Right lobe of liver (tissue), 6 donors: ENCODE measurements at places on chromosomes 4 and X.

- no peak for DNase-seq
These were observed 185.4 kb downstream of the OR13H1 start for GRCh38 chrX:131729295-131729694.

DNA sequence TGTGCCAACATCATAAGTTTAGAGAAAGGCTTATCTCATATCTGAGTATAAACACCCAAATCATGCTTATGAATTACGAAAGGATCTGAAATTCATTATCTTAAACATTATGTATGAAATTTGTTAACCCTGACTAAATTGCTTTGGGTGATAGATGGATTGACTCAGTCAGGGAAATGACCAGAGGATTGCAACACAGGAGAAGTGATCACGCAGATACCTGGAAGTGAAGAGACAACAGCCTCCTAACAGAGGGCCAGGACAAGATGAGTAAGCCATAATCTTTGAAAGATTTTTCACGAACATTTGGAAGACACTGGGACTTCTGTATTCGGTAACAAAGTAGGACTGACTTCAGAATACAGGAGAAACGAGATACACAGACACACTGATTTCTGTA lies 363.4 kb downstream of the DMD start:
- no peak for DNase-seq

DNA sequence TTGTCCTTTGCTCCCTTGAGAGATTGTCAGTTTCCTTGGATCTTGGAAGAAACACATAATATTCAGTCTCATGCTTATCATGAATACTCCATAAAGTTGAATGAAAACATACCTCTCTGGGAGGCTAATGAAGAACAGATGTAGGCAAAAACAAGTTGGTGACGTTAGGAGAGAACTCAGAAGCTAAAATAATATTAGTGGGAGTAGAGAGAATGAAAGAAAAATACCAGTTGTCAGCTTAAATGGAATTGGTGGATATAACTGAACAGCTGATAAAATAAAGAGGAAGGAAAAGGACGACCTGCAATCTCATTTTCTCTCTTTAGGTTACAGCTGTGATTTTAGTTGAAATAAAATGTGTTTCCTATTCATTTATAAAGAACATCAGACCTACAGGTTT lies 124.8 kb downstream of the SNCA start:
- no peak for DNase-seq

- DNase-seq = no peak
These were observed 46.8 kb upstream of the NDST3 start for GRCh38 chr4:117987464-117987863.

DNA sequence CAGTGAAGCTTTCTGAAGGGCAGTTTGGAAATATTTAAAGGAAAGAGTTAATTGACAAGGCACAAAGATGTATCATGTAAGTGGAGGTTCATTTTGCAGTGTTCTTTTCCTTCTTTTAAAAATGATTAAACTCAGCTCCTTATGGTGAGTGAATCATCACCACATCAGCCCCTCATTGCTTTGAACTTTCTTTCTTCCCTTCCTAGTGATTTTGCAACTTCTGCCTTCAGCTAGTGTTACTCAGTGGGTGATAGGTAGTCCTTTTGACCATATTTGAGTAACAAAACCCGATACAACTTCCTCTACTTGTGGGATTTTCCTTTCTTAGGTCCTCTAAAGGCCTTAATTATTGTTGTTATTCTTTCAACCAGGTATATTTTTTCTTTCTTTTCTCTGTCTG lies 8.2 kb downstream of the ZCCHC4 start:
- DNase-seq = no peak

DNA sequence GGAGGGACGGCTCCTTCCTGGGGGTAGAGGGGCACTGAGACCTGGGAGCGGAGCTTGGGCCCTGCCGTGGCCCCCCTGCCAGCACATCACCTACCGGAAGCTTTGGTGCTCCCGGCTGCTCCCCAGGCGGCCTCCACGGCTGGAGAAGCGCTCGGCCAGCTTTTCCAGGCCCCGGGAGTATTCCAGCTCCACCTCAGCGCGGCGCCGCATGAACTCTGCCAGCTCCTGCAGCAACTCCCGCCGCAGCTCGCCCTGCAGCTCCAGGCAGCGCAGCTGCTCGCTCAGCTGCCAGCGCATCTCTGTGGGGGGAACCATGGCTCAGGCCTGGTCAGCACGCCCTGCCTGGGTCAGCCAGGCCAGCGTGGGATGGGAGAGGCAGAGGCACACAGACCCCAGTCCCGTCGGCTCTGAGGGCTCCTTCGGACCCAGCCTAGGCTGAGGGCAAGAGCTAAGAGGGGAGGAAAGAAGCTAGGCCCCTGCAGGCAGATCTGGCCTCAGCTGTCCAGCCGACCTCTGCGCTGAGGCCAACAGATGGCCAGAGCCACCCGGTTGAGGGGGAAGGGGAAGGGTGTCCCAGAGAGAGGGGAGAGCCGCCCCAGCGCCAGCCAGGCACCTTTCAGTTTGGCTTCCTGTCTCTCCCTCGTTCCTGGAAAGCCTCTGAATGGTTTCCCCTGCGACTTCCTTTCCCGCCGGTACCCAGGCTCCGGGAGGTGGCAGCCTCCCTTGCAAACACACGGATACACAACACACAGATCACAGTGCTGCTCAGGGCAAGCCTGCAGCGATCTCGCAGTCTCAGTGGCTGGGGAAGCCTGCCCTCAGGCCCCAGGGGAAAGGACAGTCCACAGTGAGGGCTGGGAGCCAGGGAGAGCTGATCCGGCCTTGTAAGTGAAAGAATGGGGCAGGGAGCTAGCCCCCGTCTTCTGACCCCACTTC lies 4.3 kb downstream of the ARHGAP4 start:
- no peak for DNase-seq

DNA sequence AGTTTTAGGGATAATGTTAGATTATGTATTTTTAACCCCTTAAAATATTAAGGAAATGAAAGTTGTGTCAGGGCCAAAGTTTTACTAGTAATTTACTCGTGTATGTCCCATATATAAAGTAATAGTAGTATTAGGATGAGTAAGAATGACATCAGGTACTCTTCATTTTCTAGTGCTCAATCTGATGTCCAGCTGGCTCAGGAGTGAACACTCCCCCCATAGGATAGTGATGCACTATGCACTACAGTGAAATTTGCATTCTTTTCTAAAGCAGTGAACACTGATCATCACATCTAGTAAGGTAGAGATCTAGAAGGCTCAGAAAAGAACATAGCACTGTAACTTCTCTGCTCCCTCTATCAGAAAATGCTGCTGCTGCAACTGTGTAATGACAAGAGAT lies 409.7 kb downstream of the GLUD2 start:
- no peak for DNase-seq

DNA sequence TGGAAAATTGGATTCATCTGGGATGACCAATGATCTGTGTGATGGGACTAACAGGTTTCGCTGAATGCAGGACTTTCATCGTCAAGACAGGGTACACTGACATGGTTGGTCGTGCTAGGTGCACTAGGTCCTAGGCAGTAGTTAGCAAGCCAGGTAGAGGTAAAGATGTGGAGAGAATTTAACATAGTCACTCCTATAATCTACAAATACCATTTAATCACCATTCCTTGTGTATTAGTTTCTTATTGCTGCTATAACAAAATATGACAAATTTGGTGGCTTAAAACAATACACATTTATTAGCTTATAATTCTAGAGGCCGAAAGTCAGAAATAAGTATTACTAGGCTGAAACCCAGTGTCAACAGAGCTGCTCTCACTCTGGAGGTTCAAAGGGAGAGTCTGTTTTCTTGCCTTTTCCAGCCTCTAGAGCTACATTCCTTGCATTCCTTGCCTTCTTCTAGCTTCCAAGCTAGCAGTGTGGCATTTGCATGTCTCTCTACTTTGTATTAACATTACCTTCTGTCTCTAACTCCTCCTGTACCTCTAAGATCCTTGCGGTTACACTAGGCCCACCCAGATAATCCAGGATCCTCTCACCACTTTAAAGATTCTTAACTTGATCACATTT lies 98.7 kb upstream of the GRIA3 start:
- DNase-seq = no peak

- no peak for DNase-seq
These were observed 478.5 kb downstream of the INPP4B start for GRCh38 chr4:142367418-142368180.
